ENCODE measurements at places on chromosomes 6 and 20.

DNA sequence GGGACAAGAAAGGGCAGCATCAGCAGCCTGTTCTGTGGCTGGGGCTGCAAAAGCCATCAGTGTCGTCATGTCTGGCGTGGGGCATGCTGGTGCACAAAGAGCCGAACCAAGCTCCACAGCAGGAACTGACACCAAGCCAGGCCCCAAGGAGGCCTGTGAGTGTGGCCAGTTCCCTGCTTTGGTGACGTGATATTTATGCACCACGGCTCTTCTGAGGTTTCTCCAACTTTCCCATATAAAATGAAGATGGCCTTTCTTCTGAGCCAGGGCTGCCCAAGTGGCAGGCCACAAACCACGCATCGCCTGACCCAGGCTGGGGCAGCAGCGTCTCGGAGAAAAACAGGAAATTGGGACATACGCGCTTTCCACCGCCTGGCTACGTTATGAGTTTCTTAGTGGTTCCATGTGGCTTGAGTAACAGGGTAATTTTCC, 109.9 kb downstream of the RIN2 start:
- DNase-seq: no peak

DNA sequence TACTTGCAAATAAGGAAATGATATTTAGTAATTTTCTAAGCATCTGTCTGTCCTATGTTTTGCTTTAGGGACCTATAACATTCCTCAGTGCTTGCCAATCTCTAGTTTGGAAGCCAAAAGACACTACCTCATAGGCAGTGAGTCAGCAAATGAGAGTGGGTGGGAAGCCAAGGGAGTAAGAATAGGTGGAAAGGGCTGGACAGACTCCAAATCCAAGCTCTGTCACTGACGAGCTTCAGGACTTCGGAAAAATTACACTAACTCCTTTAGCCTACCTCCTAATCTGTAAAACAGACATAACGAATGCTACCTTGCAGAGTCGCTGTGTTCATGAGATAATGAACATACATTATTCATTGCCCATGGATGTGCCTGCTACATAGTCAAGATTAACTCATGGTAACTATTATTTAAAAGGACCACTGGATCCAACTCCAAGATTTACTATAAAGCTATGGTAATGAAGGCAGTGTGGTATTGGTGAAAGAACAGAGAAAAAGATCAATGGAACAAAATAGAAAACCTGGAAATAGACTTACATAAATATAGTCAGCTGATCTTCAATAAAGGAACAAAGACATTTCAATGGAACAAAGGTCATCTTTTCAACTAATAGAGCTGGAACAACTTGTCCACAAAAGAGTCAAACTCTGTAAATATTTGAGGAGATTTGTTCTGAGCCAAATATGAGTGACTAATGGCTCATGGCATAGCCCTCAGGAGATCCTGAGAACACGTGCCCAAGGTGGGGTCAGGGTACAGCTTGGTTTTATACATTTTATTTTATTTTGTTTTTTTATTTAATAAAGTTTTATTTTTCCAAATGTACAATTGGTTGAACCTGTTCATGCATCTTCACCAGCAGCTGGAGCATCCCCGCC, 64.1 kb downstream of the FAM50B start:
- no peak for DNase-seq

DNA sequence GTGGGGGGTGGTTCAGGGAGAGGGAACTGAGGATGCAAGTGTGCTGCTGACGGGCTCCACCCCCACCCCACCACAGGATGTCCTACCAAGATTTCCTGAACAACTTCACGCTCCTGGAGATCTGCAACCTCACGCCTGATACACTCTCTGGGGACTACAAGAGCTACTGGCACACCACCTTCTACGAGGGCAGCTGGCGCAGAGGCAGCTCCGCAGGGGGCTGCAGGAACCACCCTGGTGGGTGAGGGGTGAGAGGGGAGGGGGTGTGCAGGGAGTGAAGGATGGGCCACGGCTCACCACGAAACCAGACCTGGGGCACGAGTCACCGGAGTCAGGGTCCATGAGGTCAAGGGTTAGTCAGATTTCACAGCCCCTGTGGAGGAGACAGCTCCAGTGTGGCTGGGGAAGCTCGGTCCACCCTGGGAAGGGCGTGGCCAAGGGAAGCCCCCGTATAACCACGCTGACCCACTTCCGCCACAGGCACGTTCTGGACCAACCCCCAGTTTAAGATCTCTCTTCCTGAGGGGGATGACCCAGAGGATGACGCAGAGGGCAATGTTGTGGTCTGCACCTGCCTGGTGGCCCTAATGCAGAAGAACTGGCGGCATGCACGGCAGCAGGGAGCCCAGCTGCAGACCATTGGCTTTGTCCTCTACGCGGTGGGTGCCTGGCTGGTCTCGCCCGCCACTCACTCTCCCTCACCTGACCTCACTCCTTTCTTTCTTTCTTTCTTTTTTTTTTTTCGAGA, 18.3 kb downstream of the CAPN11 start:
- no peak for DNase-seq

- DNase-seq: no peak
These were observed 374.6 kb upstream of the JARID2 start for GRCh38 chr6:14871221-14871620.

- DNase-seq: no peak
These were observed 8.5 kb downstream of the RNF8 start for GRCh38 chr6:37362101-37362828.

DNA sequence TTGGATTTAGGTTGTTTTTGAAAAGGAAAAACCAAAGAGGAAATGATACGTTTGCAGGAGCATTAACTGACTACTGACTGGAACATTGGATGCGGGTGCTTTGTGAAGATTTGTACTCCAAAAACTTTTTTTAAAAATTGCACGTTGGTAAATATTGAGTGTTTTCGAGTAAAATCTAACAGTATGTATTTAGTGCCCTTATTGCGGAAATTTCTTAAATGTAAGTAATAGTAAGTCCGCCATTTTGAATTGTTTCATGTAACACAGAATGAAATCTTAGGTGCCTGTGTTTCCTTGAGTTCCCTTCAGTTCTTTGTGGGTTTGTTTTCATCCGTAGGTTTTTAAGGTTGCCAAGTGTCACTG, 15.2 kb upstream of the LIN28B start:
- DNase-seq: no peak

GRCh38 chr6:15153191-15153590, 92.7 kb upstream of the JARID2 start:
- no peak for DNase-seq

GRCh38 chr6:149209871-149210775, 107.4 kb upstream of the TAB2 start:
- DNase-seq: no peak

DNA sequence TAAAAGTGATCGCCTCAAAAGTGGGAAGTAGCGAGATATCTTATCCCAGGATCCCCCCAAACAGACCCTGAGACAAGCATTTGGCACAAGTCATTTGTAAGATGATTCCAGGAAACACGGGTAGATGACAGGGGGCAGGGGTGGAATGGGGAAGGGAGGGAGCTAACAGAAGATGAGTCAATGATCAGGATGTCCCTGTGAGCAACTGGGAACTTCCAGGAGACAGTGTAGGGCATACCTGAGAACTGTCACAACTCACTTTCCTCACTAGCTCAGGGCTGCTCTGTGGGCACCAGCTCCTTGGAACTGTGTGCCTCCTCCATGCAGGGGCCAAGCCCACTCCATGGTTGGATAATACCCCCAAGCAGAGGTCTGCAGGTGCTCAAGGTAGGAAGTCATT, 38.5 kb upstream of the VSX1 start:
- no peak for DNase-seq

GRCh38 chr6:44855562-44856411, 468.3 kb downstream of the CDC5L start:
- DNase-seq: no peak

All from osteocyte (in vitro differentiated cells).